Mammary epithelial cell (primary cell): ENCODE measurements at places on chromosomes 2 and 18.

GRCh38 chr2:27194538-27195354 lies 17.1 kb upstream of the ATRAID start:
- DNase-seq: no peak

DNA sequence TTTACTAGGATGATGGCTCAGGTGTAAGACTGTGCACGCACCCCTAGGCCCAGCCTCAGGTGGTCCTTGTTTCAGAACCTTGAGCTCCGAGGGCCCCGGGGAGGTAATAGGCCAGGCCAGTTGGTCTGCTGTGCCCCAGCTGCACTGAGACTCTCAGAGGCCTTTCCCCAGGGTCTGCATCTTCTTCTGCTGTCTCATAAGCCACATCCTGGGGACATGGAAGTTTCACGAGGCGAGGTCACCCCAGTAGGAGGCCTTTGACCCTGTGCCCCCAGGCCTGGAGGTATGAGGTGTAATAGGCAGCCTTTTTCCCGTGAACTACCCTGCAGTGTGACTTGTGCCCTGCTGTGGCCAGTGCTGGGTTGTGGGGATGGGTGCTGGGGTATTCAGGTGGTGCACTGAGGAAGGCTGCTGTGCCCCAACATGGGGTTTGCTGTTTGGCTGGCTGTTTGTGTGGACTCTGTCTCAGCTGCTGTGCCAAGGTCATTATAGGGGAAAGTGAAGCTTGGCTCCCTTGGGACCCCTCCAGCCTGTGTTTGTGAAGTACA lies 6.9 kb downstream of the OXER1 start:
- no peak for DNase-seq

GRCh38 chr2:237977380-237977779 lies 10.6 kb downstream of the UBE2F start:
- DNase-seq: no peak

- DNase-seq: no peak
These were observed 15.7 kb upstream of the TTC21B start for GRCh38 chr2:165969227-165969626.
